ENCODE measurements at places on chromosomes 4 and X. TPM values are rescaled to one million over a fixed set of nuclear protein-coding genes. Genes with fewer than 3 reads are reported as not detected.

DNA sequence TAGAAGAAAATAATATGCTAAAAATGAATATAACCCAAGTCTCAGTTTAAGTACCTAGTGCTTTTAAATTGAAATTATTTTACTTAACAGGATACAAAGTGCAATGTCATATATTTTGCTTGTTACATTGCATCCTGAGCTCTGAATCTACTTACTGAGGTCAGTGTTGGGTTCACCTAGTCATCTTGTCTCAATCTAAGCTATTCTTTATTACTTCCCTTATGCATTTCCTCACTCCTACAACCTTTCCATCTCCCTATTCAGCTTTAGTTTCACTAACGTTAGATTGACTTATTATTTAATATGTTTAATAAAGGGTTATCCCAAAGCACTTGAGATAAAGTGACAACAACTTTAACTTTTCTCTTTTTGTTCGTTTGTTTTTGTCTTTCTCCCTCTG is 483.7 kb downstream of the FSTL5 start:
- no peak for DNase-seq

GRCh38 chr4:80500613-80501012 is 165.1 kb downstream of the CFAP299 start:
- no peak for DNase-seq

GRCh38 chr4:146291313-146291712 is 77.0 kb downstream of the REELD1 start:
- DNase-seq = no peak

DNA sequence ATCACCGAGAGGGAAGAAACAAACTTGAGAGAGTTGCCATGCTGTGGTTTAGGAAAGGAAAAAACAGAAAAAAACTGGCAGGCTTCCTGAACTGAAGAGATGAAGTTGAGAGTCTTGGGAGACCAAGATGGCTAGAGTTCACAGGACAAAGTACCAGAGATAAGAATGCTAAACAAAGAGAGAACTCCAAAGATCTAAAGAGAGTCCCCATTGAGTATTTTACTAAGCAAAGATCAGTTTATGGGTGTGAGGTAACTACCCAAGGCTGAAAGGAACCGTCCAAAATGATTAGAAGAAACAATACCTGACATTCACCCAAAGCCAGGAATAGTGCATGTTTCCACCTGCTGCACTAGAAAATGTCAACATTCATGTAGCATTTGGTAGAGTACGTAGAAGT is 21.8 kb upstream of the COX7B2 start:
- DNase-seq = no peak

DNA sequence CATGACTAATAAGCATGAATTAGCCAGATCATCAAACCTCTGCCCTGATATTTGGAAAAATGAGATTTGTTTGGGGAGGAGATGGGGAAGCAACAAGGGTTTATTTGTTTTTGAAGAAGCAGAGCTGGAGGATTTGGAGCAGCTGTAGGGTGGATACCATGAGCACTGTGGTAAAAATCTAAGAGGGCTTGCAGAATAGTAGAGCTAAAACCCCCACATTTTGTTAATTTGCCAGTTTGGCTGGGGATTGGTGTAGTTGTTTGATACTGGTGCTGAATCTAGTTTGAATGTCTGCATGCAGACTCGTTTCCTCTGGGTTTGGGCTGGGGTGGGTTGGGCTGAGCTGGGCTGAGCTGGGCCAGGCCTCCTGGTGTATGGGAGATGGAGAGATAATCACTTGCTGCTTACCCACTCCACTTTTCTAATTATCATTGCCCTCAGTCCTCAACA is 43.7 kb downstream of the SMAD1 start:
- no peak for DNase-seq

DNA sequence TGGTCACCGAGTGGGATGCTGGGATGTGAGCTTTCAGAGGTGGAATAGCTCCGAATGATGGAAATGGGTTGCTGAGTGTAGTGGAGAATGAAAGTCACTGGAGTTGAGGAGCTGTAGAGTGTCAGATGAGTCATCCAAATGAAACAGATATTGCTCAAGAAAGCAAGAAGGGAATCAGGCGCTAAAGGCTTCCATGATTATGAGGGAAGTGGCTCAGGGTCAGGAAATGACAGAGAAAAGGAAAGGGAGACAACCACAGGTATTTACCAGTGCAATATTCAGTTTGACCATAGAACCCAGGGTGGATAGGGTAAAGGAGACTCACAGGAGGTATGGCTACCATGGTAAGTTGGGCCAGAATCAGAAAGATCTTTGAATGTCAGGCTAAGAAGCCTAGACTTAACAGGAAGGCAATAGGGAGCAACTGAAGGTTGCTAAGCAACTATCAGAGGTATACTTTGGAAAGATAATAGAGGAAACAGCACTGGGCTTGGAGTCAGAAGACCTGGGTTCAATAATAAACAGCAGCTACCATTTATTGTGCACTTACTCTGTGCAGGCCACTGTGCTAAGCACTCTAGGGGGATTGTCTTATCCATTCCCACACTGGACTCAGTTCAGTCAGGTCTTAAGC is 11.7 kb downstream of the LAS1L start:
- no peak for DNase-seq

The CT45A10 gene
- total RNA-seq = not detected

The KLHL4 gene
- 0.58 TPM for total RNA-seq

The UGT2B15 gene
- not detected for total RNA-seq

The TCP11X2 gene
- not detected for total RNA-seq

The CLIC2 gene
- total RNA-seq = 25.3 TPM

The GABRB1 gene
- total RNA-seq = not detected

The CXCL1 gene
- 11.6 TPM for total RNA-seq
